A549 (cell line): ENCODE measurements at places on chromosomes 3 and 15. TPM values are rescaled to one million over a fixed set of nuclear protein-coding genes. Genes with fewer than 3 reads are reported as not detected.
A peak's percentile ranks its signal among the peaks of the same experiment; 100 is the strongest.

GRCh38 chr3:97111244-97111643 is 296.9 kb downstream of the EPHA6 start:
- DNase-seq = no peak

- DNase-seq = no peak
Observed at GRCh38 chr3:150223558-150223957, 184.5 kb upstream of the TSC22D2 start.

GRCh38 chr3:72458375-72458774 is 389.9 kb downstream of the SHQ1 start:
- DNase-seq = no peak

- DNase-seq = no peak
Observed at GRCh38 chr3:38401246-38401962, 52.3 kb upstream of the ACVR2B start.

GRCh38 chr3:23314981-23315762 is 112.0 kb downstream of the UBE2E2 start:
- DNase-seq = no peak

DNA sequence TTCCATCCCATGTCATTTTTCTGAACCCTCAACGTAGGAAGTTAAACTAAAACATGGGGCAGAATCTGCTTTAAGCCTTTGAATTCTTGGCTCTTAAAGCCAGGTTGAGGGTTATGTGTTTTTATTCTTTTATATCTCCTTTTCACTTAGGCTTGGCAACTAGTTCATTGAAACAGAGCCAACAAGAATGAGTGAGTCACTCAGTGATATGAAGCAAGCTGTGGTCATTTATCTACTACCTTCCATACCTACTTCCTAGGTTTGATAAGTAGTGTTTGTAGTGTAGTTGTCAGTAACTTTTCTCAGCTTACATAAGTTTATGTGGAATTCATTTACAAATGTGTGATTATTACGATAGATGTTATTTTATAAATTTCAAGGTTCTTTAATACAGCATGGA is 67.4 kb downstream of the SNRPN start:
- DNase-seq = no peak

DNA sequence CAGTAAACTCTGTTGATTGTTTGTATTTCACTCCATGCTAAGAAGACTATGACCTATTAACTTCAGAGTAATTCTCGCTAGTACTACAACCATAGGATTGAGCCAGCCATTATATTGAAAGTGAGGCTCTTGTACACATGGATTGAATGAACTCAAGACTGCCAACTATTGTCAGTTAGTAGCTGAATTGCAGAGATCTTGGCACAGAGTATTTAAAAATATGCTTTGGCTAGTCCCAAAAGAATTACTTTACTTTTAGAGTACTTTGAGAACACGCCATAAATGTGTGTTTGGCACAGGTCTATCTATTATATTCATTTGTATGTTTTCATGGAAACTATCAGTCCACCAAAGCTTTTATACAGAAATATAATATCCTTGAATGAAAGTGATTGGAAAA is 226.7 kb upstream of the DCBLD2 start:
- DNase-seq = no peak

DNA sequence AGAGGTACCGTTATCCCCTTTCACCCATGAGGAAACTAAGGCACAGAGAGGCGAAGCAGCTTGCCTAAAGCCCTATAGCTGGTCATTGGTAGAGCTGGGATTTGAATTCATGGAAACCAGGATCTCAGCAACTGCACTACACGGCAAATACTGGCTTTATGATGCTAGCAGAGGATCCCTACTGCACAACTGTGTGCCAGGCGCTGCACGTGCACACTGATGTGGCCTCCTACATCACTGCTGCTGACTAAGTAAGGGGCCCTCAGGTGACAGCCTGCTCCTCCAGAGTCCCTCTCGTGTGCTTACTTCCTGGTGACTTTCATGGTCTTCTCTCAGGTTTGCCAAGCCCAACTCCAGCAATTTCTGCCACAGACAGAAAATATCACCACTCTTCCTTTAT is 3.4 kb upstream of the POLG start:
- no peak for DNase-seq

DNA sequence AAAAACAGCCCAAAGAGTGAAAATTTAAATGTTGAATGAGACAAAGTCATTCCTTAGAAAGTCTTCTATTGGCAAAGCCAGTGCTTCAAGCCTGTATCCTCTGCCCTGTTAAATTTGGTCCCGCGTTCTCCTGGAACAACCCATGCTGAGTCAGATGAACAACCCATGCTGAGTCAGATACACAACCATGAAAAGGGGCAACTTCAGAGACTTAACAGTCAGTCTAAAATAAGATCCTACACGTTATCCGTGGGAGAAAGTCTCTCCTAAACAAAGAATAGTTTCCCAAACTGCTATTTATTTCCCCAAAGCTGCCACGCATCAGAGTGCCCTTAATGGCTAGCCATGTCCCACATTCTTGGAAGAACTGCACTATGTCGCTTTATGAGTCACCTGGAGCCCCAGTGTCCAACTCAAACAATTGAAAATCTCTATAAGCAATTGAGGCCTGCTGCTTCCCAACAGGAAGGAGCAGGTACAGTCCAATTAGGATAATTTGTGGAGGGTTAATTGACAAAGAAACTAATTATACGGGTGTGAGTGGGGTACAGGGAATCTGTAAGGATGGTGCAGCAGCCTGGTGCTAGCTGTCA is 66.1 kb downstream of the WHAMM start:
- no peak for DNase-seq

- peak; percentile 86 for DNase-seq
Observed at GRCh38 chr3:31532587-31533168, at the start of gene STT3B. Gene STT3B, plus strand, starts transcription at chr3:31532925. Its CDS starts 74 bp downstream, at chr3:31532999.

DNA sequence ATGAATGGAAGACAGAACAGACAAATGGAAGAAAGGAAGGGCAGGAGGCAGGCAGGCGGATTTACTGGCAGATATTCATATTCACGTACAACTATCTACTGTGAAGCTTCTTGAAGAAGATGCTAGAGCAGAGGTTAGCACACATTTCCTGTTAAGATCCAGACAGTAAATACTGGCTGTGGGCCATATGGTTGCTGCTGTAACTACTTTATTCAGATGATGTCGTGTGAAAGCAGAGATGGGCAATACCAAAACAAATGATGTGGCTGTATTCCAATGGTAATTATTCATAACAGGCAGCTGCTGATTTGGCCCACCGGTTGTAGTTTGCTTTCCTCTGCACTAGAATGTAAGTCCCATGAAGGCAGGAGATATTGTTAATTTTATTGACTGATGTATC is 115.7 kb upstream of the PRTG start:
- DNase-seq = no peak

DNA sequence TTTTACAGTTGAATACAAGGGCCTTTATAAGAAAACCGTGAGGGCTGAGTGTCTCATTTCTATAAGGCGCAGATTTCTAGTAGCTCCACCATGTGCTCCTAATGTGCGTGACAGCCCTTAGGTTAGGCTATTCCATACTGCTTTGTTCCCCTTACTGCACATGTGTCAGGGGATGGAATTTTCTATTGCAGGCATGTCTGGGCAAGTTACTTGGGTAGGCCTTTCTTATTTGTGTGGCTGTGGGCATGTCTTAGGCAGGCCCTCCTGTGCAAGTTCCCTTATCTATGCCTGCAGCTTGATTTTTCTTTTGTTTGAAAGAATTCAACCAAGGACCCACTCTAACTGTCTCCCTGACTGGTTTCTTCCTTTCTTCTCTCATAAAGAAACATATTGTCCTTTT is 434.2 kb upstream of the CNTN3 start:
- DNase-seq = peak; percentile 6

DNA sequence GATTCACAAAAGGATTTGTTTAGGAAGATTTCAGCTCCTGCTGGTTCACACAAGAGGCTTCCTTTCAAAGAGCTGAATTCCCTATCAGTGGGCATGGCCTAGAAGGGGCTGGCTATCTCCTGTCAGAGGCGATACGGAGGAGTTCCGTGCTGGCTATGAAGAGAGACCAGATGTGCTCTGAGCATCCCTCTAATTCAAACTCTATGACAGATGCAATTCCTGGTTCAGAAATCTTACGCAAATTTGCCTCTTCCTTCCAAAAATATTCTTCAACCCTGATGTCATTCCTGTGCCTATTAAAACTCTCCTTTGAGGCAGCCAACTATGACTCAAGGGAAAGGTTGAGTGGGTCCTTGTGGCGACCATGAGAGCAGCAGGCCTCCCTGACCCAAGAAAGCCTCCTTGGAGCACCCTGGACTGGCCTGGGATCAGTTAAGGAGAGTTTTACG is 139.3 kb upstream of the HES1 start:
- no peak for DNase-seq

GRCh38 chr3:129336093-129336706 is 57.5 kb downstream of the HMCES start:
- no peak for DNase-seq

GRCh38 chr3:191889106-191889505 is 428.1 kb downstream of the PYDC2 start:
- DNase-seq = no peak

GRCh38 chr15:71893691-71894090 is 83.3 kb downstream of the NR2E3 start:
- DNase-seq = no peak

GRCh38 chr15:70047386-70048197 is 50.1 kb downstream of the TLE3 start:
- DNase-seq = no peak

DNA sequence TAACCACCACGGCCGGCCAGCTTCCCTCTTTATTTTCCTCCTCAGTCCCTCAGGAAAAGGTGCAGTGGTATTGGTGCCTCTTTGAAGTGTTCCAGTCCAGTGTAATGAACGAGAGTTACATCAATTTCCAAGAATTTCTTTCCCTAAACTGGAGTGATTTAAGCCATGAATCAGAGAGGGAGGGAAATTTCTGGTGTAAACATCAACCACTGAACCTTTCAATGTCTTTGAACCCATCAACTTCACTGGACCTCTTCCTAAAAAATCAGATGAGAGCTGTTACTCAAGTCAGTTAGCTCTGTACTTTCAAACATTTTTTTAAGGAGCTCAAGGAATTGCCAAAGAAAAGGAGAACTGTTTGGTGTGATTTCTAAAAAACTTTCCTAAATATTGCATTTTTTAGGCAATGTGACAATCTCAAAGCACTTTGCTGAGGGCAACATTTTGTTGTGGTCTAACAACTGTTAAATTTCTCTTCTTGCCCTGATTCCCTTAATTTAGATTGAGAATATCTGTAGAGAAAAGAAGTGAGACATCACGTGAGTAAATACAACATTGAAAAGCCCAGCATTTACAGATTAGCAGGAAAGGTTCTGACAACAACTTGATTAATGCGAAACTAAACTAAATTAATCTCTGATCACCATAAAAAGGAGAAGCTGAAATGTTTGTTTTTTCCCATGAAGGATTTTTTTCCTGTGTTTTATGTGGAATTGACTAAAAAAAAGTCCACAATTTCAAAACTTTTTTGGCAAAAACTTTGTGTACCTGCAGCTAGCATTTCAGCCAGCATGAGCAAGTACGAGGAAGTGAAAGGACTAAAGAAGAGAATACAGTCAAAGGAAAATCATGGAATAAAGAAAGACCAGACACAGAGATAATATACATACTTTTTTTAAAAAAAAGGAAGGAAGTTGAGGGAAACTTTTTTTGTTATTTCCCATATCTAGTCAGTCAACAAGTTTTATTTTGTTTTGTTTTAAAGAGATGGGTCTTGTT is 9.1 kb upstream of the DAZL start:
- no peak for DNase-seq

- peak; percentile 45 for DNase-seq
Observed at GRCh38 chr3:189824629-189825312, 193.6 kb downstream of the TP63 start.

DNA sequence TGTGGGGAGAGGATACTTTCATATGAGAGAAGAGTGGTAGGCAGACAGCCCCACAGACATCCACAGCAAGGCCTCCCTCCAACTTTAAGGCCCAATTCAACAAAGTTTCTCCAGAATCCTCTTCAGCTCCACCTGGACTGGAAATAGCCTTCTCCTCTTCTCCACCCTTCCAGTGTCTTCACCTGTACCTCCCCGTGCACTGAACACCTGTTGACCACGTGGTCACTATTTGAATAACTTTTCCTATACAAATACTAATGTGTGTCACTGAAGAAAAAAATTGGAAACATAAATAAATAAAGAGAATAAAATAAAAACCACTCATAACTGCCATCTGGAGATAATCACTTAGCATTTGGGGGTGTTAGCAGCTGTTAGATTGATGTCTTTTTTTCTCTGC is 52.9 kb downstream of the CCNL1 start:
- no peak for DNase-seq

- no peak for DNase-seq
Observed at GRCh38 chr15:93200081-93200836, 111.2 kb upstream of the RGMA start.

DNA sequence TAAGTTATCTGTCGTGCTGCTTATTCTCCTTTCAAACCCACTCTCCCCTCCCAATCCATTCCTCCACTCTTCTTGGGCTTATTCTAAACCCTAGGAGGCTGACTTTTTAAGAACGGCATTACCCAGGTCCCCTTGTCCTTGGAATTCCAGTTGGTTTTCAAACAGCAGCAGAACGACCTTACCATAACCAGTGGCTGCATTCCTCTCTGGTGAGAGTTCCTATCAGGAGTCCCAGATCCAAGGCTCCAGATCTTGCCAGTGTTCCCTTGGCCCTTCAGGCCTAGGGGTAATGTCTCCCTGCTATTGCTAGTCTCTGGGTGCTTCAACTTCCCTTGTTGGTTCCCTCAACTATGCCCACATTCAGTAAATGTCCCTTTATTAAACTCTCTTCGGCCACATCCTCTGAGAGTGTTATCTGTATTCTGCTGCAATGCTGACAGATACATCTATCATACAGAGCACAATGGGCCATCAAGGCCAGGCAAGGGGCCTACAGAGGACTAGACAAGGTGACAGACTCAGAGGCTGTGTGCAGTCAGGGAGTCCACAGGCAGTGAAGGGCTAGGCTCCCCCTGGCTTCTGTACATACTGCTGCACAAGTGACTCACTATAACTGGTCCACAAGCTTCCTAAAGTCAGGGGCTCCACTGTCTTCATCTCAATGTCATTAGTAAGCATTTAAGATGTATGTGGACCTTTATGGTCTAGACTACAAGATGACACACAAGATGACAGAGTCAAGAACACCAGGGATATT is 10.1 kb downstream of the LYSMD2 start:
- peak; percentile 49 for DNase-seq

DNA sequence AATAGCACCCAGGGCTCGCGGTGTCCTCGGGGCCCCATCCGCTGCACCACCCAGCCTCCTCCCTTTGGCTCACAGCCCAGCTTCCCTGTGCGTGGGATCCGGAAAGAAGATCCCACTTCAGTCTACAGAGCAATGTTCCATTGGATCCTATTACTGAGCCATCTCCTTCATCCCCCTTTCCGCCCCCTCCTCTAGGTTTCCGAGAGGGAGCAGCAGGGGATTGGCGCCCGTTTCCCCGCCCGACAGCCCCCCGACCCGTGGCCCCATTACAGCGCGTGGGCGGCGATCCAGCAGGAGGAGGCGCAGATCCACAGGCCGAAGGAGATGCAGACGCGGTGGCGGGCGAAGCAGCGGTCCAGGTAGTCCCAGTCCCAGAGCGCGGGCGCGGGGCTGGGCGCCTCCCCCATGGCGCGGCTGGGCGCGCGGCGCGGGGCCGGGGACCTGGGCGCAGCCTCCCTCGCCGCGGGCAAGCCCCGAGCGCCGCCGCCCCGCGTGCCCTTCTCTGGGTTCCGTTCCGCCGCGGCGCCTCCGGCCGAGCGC is 340 bp downstream of the TMEM44 start:
- no peak for DNase-seq

Gene GABRG3
- 0.18 to 0.25 TPM (median 0.20 TPM) in 3 replicates for polyA plus RNA-seq

Gene FANCD2
- polyA plus RNA-seq = 25.1 to 27.9 TPM (median 26.9 TPM) in 3 replicates

Gene SLC28A2
- not detected in 3 replicates for polyA plus RNA-seq

Gene TMEM266
- 0.05 to 0.06 TPM in 2 of 3 replicates, not detected in the other for polyA plus RNA-seq

Gene ACKR2
- polyA plus RNA-seq = 0.05 TPM in 1 of 3 replicates, not detected in the others

Gene AP3B2
- 0.32 to 0.63 TPM (median 0.46 TPM) in 3 replicates for polyA plus RNA-seq

Gene CX3CR1
- polyA plus RNA-seq = 0.04 to 0.07 TPM (median 0.06 TPM) in 3 replicates

Gene CCRL2
- polyA plus RNA-seq = not detected in 3 replicates

Gene RPL22L1
- 307 to 387 TPM (median 309 TPM) in 3 replicates for polyA plus RNA-seq

Gene ITPKA
- 1.1 to 1.5 TPM (median 1.3 TPM) in 3 replicates for polyA plus RNA-seq
